ENCODE measurements at places on chromosomes 2 and 18.

DNA sequence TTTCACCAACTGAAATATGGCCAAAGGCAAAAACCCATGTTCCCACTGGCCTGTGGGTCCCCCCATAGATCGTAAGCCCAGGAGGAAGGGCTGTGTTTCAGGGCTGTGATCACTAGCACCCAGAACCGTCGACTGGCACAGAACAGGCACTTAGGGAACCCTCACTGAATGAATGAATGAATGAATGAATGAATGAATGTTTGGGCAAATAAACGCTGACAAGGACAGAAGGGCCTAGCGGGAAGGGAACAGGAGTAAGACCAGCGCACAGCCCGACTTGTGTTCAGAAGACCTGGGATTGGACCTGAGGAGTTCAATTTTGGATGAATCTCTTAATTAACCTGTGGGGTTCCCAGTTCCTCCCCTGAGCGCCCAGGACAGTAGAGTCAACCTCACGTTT lies 76.2 kb downstream of the TPO start:
- no peak for DNase-seq

- DNase-seq = no peak
These were observed 162.2 kb downstream of the PRPF40A start for GRCh38 chr2:152555048-152555447.

GRCh38 chr2:118709786-118710185 lies 137.7 kb downstream of the EN1 start:
- no peak for DNase-seq

DNA sequence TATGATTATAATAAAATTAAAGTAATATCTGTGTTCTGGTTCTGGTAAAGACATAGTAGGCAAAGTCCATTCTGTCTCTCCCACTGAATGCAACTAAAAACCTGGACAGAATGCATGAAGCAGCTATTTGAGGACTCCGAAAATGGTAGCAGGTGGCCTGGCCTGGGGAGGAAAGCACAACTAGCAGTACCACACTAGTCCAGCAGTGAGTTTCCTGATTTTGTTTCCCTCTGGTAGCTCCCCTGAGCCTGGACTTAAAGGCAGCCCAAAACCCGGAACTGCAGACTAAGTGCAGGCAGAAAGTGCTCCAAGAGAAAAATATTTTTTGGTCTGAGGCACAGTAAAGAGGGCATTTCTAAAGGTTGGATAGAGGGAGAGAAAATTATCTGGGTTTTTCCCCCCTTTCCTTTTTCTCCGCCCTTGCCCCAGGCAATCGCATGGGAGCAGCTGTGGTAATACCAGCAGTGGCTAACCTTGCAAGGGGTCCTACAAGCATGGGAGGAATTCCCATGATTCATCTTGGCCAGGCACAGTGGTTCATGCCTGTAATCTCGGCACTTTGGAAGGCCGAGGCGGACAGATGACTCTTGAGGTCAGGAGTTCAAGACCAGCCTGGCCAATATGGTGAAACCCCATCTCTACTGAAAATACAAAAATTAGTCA lies 32.3 kb downstream of the ASXL2 start:
- no peak for DNase-seq

DNA sequence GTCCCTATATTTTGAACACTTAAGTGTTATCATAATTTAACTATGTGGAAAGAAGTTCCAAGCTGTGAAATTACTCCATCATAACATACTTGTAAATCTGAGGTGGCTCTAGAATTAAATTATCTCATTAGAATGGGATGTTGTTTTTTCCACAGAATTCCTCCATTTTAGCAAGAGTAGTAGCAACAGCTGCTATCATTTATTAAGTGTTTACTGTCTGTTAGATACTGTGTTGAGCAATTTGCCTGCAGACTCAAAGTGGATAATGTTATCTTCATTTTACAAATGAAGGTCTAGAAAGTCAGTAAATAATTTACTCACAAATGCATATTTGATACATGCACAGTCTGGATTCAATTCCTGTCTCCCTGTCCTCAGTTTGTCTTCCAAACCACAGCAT lies 504.8 kb upstream of the NRP2 start:
- no peak for DNase-seq

DNA sequence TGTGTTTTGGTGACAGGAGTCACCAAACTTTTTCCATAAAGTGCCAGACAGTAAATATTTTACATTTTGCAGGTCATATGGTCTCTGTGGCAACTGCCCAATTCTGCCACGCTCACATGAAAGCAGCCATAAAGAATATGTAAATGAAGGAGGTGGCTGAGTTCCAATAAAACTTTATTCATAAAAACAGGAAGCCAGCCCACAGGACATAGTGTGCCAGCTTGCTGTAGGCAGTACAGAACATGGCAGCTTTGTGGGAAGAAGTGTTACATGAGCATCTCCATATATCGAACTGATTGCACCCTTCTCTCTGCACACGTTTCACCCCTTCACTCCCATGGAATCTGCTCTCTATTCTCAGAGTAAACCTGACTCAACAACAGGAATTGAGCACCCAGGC lies 10.2 kb downstream of the ASB18 start:
- DNase-seq = no peak

- DNase-seq = no peak
These were observed 519.4 kb upstream of the DSEL start for GRCh38 chr18:68035774-68036522.

GRCh38 chr18:199768-200167 lies 41.4 kb downstream of the USP14 start:
- no peak for DNase-seq

Measured in aorta (tissue), 5 donors.